ENCODE measurements at places on chromosomes 6 and 20. TPM values are rescaled to one million over a fixed set of nuclear protein-coding genes. Genes with fewer than 3 reads are reported as not detected.

GRCh38 chr20:61307686-61308476, 55.8 kb downstream of the CDH4 start:
- DNase-seq: no peak

GRCh38 chr6:138986578-138986977, 1.5 kb downstream of the REPS1 start:
- peak; percentile 25 for DNase-seq

- no peak for DNase-seq
Measured at GRCh38 chr20:50516180-50516934, 6.2 kb downstream of the PTPN1 start.

Gene PKIB
- 89.3 TPM for total RNA-seq

- no peak for DNase-seq
Measured at GRCh38 chr20:21656308-21657067, 49.0 kb upstream of the PAX1 start.

- no peak for DNase-seq
Measured at GRCh38 chr6:36128793-36129192, 1.5 kb upstream of the MAPK13 start.

Gene RPS6KA2
- 0.78 TPM for total RNA-seq

Gene SIRPD
- not detected for total RNA-seq

DNA sequence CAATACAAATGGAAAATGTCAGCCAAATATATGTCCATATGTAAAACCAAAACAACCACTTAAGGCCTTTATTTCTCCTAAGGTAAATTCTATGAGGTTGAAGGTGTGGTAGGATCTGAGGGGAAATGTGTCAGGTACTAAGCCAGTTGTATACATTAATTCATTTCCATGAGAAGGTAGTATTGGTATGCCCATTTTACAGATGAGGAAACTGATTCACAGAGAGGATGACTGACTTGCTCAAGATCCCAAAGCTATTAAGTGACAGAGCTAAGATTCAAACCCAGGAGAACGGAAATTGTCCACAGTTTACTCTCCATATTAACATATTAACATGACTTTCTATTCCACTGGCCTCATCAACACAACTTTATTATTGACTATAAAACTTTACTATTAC, 64.1 kb upstream of the MAP7 start:
- DNase-seq: no peak

DNA sequence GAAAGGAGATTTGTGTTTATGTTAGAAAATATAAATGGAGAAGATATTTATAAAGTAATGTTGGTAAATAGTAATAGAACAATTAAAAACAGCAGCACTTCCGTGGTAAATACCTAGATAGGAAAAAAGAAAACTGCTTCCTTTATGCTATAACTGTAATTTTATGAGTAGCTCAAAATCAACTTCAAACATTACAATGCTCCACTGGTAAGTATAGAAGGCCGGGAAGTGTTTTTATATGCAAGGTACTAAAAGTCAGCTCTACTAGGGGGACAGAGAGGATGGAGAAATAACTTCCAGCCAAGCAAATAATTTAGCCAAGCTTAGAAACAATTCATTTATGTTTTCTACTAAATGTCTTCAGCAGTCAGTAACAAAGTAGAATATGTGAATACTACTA, 56.7 kb downstream of the ARHGAP18 start:
- DNase-seq: no peak

Gene PREX1
- total RNA-seq: 41.4 TPM

DNA sequence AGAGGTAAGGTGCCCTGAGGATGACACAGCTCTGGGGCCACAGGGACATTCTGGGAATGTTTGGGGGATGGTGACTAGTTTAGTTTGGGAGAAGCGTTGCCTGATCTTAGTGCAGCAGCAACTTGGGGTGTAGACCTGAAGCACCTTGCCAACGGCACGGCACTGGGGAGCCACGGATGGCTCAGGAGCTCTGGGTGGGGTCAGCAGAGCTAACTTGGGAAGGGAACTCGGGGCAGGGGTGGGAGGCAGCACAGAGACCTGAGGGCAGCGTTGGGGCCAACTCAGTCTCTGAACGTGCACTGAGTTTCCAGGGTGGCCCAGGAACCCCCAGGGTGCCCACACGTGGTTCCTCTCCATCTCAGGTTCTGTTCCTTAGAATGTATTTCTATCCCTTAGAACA, 14.9 kb downstream of the THBS2 start:
- no peak for DNase-seq

Gene PTK6
- total RNA-seq: 4.4 TPM
